ENCODE measurements at places on chromosomes 7 and 10.

- DNase-seq: no peak
Observed at GRCh38 chr10:110600487-110601101, 33.1 kb downstream of the SMC3 start.

DNA sequence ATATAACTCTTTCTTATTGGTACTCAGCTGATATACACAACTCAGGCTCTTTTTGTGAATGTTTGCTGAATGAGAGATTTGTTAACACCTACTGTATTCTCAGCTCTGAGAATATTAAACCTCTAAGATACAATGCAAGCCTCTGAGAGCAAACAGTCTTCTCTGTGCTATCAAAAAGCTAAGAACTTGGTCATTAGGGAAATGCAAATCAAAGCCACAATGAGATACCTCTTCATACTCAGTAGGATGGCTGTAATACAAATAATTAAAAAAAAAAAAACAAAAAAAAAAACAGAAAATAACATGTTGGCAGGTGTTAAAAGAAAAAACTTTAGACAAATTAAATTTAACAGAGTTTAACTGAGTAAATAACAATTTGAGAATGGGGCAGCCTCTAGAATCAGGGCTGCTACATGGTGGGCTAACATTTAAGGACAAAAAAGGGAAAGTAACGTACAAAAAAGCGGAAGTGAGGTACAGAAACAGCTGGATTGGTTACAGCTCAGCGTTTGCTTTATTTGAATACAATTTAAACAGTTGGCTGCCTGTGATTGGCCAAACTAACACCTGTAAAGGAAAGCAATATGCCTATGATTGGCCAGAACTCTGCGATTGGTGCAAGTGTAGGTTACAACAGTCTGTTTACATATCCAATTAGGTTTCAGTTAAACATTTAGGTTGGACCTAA is 14.8 kb upstream of the MTURN start:
- DNase-seq: no peak

GRCh38 chr10:70232155-70232858 is 922 bp downstream of the PPA1 start:
- peak; percentile 63 for DNase-seq

GRCh38 chr7:81407094-81407493 is 362.8 kb downstream of the HGF start:
- no peak for DNase-seq

GRCh38 chr7:2667843-2668242 is 20.2 kb upstream of the AMZ1 start:
- no peak for DNase-seq

DNA sequence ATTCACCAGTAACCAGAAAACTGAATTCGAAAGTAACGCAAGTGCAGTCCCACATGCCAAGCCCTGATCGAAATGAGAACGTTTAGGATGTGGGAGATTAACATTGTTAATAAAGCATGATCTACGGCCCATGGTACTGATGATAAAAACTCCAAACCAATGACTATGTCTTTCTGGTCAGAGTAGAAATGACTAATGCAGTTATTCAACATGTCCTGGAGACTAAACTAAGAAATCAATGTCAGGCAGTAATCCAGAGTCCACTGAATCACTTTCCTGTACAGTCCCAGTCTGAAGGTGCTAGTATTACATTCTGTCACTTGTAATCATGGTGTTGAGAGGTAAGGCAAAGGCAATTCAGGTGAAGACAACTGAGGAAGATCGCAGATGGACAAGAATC is 14.4 kb downstream of the NPSR1 start:
- DNase-seq: no peak

DNA sequence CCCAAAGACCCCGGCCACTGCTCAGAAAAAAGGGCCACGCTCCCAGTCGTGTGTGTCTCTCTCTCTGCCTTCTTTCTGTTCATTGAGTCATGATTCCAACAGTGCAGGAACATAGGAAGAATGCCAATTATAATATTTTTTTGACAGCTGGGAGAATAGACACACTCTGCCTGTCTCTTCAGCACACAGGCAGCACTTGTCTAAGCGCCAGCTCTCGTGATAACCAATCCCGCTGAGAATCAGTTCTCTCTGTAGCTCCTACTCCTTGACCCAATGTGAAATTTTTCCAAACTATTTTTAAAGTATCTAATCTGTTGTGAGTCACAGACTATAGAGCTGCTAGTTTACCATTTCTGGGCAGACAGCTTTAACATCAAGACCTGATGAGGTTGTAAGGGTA is 145.7 kb upstream of the RHEB start:
- DNase-seq: no peak

- DNase-seq: no peak
Observed at GRCh38 chr7:50620433-50620832, 55.2 kb upstream of the DDC start.

DNA sequence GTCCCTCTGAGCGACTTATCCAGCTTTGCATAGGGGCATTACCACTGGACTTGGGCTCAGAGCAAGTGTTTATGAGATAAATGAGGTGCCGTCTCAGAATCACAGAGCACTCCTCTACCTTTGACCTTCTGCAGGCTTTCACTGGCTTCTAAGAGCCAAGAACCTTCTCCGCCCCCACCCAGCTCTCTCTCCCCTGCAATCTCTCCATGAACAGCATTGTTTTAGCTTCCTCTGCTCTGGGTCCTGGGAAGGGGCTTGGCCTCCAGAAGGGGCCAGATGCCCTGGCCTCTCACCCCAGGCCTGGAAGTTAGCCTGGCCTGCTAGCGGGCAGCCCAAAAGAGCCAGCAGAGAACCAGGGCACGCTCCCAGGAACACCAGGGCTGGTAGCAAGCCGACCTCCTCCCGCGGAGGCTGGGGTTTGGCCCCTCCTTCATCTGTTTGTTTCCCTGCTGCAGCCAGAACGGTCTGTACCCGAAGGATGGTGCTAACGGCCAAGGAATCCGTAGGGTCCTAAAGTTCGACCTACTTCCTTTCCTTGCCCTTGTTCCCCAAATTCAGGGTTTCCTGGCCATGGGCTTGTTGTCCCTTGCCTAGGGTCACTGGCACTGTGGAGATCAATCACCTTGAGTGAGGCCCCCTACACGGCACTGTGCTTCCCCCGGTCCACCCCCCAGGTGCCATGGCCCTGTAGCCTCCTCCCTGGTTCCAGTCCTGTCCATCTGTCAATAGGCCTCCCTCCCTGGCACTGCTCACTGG is 18.7 kb upstream of the DDIT4 start:
- DNase-seq: no peak

GRCh38 chr10:80896959-80897358 is 359.3 kb downstream of the SH2D4B start:
- DNase-seq: no peak

DNA sequence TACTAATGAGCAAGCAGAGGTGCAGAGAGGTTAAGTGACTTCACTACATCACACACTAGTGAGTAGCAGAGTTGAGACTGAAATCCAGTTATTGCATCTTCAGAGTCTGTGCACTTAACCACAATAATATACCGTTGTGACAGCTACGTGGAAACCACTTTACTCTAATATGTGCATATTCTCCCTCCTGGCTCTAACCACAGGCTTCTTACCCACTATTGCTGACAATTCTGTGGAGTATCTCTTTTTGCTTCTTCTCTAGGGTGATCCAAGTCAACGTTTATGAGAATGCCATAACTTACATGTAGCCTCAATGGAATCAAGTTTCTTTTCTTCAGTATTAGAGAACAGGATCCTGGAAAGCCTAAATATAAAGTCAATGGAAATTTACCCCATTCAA is 64.2 kb upstream of the MEOX2 start:
- DNase-seq: no peak

GRCh38 chr7:134874407-134874806 is 95.0 kb downstream of the CALD1 start:
- no peak for DNase-seq

GRCh38 chr7:26743205-26743604 is 121.2 kb downstream of the SKAP2 start:
- no peak for DNase-seq

DNA sequence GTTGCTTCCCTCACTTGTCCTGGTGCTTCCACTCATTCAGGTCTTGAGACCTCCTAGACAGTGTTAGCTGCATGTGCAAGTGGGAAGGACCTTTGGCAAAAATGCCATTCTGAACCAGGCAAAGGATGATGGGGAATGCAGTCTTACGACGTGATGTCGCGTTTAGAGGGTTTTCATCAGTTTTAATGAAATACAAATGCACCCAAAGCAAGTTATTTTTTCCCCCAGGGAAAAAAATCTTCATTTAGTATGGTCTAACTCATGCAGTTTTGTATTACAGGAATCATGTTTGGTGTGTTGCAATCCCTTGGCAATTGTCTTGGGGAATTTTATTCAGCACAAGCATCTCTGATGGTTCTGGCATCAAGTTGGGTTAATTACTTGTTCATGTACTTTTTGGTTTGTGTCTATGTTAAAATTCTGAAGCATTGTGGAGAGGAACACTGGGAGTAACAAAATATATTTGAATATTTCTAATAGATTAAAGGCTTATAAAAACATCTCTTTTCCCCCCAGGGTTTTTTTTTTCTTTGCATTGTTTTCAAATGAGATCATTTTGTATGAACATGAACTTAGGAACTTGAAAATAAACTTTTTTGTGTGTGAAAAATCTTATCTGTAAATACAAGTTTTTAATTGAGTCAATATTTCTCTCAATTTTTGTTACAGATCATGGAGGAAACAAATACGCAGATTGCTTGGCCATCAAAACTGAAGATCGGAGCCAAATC is 188.9 kb downstream of the BICC1 start:
- DNase-seq: no peak
